Activated naive CD8-positive, alpha-beta T cell treated with anti-CD3 and anti-CD28 coated beads for 36 hours (primary cell): ENCODE measurements at places on chromosomes 7 and 10.

GRCh38 chr10:95792874-95793285, 36.9 kb downstream of the ENTPD1 start:
- no peak for DNase-seq

- no peak for DNase-seq
Measured at GRCh38 chr10:36675458-36675880, 449.9 kb upstream of the ANKRD30A start.

- DNase-seq: no peak
Measured at GRCh38 chr7:272108-272615, 17.8 kb upstream of the FOXL3 start.

- no peak for DNase-seq
Measured at GRCh38 chr10:110803239-110803749, 68.4 kb upstream of the PDCD4 start.

GRCh38 chr10:44929356-44930255, 18.5 kb downstream of the TMEM72 start:
- no peak for DNase-seq

GRCh38 chr7:52540041-52540440, 495.4 kb upstream of the POM121L12 start:
- DNase-seq: no peak

GRCh38 chr10:78808736-78809367, 259.9 kb upstream of the ZMIZ1 start:
- DNase-seq: no peak

- DNase-seq: no peak
Measured at GRCh38 chr7:113912876-113913275, 5.9 kb downstream of the PPP1R3A start.

DNA sequence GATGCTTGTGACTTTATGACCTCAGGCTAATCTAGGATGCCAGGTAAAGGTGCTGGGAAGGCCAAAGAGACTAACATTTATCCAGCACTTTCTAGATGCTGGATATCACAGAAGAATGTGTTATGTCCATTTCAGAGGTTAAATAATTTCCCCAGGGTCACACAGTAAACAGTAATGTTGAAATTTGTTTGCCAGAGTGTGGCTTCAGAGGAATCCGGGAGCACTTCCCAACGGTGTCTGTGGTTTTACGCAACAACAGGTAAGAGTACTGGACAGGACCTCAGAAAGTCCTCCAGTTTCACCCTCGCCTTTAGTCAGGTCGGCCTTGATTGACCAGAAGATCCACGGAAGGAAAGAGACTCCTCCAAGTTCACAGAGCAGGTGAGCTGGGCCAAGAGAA, 1.7 kb downstream of the SHTN1 start:
- DNase-seq: no peak
